ENCODE measurements at places on chromosomes 13 and 19.
A peak's percentile ranks its signal among the peaks of the same experiment; 100 is the strongest.

GRCh38 chr13:67416047-67416925 lies 186.2 kb upstream of the PCDH9 start:
- no peak for DNase-seq

- no peak for DNase-seq
These were observed 24.3 kb downstream of the TMTC4 start for GRCh38 chr13:100650326-100650725.

DNA sequence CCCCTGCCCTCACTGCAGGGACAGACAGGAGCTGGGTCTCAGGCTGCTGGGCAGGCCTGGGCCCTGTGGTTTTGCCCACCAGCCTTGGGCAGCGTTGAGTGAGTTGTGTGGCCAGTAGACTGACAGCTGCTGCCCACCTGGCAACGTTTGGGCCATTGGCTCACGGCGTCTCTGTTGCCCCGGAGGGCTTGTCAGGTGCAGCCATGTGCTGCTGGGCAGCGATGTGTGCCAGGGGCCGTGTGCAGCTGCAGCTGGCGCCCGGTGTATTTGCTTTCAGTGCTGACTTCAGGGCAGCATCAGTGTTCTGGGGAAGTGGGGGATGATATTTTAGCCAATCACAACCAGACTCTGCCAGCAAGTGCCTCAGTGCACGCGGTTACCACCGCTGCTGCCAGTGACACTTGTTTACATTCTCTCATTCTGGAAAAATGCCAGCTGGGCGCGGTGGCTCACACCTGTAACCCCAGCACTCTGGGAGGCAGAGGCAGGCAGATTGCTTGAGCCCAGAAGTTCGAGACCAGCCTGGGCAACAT lies 10.6 kb downstream of the FZR1 start:
- no peak for DNase-seq

GRCh38 chr13:27595055-27595811 lies 25.1 kb downstream of the LNX2 start:
- no peak for DNase-seq

DNA sequence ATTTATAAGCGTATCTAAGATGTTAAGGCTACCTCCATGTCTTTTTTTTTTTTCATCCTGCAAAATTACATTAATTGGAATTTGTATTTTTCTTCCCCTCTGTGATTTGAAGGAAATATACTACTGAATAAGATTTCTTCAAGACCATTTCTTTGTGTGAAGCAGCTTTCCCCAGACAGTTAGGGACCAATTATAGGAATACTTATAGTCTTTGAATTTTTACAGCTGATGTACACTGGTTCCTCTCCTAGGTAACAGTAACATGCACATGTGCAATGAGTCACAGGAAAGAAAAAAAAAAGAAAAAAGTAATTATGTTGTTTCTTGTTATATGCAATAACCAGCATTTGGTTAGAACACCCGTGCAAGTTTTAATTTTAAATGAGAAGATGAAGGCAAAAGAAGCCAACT lies 82.0 kb downstream of the PCDH9 start:
- no peak for DNase-seq

DNA sequence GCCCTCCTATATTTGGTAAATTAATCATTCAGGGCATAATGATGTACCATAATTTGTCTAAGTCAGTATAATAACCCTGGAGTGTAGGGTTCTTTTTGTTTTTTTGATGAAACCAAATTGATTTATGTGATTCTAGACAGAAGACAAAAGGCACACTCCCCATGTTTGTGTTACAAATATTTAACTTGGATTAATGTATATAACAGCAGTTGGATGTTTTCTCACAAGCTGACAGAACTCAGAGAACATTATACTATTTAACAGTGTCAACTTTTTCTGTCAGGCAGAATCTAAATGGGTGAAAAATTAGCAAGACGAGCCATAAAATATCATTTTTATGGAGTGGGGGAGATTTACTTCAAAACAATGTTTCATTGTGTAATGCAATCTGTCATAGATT lies 15.2 kb downstream of the CBY2 start:
- DNase-seq = no peak

GRCh38 chr13:34156841-34157365 lies 339.0 kb downstream of the RFC3 start:
- peak; percentile 35 for DNase-seq

- no peak for DNase-seq
These were observed 23.6 kb downstream of the SOHLH2 start for GRCh38 chr13:36190771-36191170.

- no peak for DNase-seq
These were observed 7.6 kb downstream of the PIK3R2 start for GRCh38 chr19:18160493-18160970.

DNA sequence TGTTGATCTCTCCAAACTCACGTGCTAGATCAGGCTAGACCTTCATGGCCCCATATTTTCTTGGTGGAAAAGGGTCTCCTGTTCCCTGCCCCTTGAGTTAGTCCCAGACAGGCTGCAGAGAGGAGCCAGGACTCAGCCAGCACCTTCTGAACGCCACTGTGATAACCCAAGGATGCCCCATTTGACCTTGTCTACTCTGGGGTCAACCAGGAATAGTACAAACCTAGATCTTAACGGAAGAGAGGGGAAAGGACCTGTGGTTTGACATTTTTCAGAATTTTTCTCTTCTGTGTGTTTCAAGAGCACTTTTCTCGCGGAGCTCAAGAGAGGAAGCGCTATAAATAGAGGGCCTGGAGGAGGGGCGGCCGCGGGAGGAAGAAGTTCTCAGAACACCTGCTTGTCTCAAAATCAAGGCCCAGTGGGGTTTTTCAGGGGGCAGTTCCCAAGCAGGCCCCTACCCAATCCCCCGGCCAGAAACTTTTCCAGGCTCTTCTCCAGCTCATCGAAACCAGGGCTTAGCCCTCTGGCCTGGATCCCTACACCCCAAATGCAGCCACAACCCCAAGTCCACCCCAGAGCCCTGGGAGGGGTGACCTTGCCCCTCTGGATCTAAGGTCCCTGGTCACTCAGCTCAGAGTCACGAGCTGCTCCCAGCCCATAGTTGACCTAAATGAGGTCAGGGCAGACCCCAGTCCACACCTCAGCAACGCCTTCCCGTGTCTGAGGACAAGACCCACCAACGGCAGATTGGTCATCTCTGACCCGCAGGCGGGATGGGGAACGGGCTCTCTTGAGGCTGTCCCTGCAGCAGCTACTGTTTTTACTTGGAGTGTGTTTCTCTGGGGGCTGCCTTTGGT lies 75.6 kb upstream of the TM9SF2 start:
- no peak for DNase-seq

DNA sequence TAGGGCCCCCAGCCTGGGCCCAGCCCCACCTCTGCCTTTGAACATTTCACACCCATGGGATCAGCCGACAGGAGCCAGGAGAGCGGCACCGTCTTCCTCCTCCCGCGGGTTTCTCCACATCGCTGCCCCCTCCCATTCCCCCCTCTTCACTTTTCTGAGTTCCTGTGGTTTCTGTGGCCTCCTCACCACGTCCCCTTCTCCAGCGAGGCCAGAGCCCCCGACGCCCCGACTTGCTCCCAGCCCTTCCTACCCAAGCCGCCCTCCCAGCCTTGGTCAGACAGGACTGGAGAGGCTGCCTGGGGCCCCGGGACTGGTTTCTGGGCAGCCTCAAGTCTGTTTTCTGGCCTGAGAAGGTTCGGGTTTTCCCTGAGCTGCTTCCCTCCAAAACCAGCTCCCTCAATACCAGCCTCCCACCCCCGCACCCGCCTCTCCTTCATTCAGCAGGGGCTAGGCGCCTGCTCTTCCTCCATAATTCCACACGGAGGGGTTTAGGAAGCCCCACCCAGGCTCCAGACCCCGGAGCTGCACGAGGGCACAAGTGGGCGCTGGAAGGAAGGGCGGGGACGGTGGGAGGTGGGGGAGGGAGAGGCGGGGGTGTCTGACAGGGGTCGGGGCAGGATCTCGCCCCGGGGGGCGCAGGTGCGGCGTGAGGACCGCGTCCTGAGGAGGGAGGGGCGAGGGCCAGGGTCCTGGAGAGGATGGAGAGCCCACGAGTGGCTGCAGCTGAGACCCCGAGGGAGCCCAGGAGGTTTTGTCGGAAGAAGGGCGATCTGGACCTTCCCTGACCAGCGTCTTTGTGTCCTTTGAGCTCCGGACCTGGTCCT lies 4.0 kb upstream of the SIGLEC10 start:
- no peak for DNase-seq

Measured in omental fat pad (tissue), 4 donors.